ENCODE measurements at places on chromosomes 2 and 18. TPM values are rescaled to one million over a fixed set of nuclear protein-coding genes. Genes with fewer than 3 reads are reported as not detected.

DNA sequence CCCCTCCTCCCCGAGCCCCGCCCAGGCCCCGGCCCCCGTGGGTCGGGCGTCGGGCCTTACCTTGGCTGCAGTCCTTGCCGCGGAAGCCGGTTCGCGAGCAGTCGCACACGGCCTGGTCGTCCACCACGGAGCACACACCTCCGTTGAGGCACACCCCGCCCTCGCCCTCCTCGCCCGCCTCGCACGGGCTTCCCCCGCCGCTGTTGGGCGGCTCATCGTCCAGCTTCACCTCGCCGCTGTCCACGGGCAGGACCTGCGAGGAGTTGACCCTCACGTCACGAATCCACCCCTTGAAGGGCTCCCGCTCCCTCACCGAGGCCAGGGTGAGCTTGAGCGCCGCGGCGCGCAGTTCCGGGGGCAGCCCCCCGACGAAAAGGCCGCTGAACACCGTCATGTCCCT lies 4.5 kb downstream of the NRXN1 start:
- no peak for DNase-seq

The CDCA7 gene
- 1.9 TPM for total RNA-seq

- no peak for DNase-seq
These were observed 469.0 kb downstream of the TMEM182 start for GRCh38 chr2:103230796-103231195.

The FBXO15 gene
- total RNA-seq = 2.0 TPM

DNA sequence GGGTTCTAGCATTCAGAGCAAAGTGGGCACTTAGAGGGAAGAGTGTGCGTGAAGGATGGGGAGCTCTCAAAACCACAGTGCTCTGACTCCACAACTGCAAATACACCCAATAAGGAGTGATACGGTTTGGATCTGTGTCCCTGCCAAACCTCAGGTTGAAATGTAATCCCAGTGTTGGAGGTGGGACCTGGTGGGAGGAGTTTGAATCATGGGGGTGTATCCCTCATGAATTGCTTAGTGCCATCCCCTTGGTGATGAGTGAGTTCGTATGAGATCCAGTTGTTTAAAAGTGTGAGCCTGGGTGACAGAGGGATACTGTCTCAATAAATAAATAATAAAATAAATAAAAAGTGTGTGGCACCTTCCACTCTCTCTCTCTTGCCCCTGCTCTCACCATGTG lies 50.3 kb upstream of the CCDC85A start:
- DNase-seq = no peak

- DNase-seq = no peak
These were observed 73.2 kb downstream of the BCL11A start for GRCh38 chr2:60480089-60480773.

GRCh38 chr2:138948070-138948539 lies 167.9 kb upstream of the NXPH2 start:
- DNase-seq = no peak

- DNase-seq = no peak
These were observed 34.7 kb downstream of the RALB start for GRCh38 chr2:120287183-120288015.

GRCh38 chr2:16691261-16691660 lies 25.6 kb upstream of the CYRIA start:
- DNase-seq = no peak

DNA sequence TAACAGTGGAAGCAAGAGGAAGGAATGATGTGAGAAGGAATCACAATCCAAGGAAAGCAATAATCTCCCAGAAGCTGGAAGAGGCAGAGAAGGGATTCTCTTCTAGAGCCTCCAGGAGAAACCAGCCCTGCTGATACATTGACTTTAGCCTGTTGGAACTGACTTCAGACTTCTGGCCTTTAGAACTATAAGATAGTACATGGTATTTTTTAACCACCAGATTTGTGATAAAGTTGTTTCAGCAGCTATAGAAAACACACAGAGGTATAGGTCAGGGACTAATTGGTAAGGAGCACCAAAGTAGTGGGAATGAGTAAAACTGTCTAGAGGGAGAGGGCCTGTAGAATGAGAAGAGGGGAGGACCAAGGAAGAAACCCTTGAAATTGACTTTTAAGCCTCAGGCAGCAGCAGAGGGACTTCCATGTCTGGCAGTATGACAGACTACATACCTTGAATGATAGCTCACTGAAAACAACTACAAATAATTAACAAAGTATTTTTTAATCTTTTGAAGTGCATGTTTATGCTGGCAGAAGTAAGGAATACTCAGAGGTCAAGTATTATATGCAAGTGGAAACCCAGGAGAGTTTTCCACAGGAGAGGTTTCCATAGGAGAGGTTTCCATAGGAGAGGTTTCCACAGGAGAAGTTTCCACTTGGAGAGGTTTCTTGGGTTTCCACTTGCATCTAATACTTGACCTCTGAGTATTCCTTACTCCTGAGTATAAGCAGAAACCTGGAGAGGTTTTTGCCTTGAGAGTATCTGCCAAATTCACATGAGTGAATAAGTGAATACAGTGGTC lies 33.8 kb upstream of the TMEM17 start:
- DNase-seq = no peak

DNA sequence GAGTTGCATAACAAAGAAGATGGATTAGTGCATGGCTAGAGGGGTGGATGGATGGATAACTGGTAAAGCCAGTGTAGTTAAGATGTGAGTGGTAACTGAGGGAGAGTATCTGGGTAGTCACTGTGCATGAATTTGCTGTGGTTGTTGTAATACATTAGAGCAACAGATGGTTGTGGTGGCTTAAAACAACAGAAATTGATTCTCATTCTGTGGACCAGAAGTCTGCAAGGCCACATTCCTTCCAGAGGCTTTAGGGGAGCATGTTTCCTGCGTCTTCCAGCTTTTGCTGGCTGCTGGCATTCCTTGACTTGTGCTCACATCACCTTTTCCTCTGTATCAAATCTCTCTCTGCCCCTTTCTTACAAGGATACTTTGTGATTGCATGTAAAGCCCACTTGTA lies 155.4 kb downstream of the ASB1 start:
- DNase-seq = no peak

The GKN1 gene
- total RNA-seq = not detected

The MC2R gene
- not detected for total RNA-seq

DNA sequence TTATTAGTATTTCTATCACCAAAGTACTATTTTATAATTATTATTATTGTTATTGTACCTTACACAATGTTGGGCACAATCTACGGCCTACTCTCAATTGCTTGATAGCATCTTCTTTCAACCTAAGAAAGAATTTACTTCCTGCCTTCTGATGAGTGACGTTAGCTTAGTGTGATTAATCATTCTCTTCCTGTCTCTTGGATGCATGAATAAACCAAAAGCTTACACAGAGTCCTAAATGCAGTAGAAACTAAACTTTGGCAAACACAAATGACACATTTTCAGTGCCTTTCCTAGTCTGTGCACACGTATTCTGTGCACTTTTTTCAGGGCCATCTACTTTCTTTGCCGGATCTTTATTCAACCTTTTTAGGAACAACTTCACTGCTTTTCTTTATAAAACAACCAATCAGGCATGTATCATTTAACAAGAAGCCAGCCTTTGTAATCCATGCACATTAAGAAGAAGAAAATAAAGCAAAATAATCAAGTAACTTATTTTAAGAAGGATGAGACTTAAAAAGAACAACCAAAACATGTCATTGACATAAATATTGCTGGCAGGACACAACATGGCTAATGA lies 19.1 kb downstream of the TRAK2 start:
- DNase-seq = no peak

GRCh38 chr2:126878601-126879000 lies 20.1 kb upstream of the TEX51 start:
- no peak for DNase-seq

DNA sequence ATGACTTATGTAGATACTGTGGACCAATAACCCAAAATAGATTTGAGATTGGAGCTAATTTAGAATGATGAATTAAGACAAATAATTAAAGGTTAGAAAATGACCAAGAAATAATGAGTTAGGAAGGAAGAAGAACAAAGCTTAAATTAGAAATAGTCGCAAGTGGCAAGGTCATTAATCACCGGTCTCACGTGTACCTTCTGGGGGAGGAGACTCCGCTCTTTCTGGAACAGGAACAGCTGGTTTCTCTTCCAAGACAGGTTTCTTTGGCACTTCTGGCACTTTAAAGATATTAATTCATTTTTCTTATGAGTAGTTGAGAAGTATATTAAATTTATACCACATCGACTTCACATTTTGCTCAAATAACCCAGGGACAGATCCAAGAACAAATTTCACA lies 156.7 kb downstream of the TTN start:
- no peak for DNase-seq

- no peak for DNase-seq
These were observed 81.4 kb downstream of the MTCL1 start for GRCh38 chr18:8786483-8787370.

GRCh38 chr2:184215745-184216144 lies 382.6 kb upstream of the ZNF804A start:
- DNase-seq = no peak

The XIRP2 gene
- not detected for total RNA-seq

- no peak for DNase-seq
These were observed 88.8 kb downstream of the ZCCHC2 start for GRCh38 chr18:62611453-62612288.

DNA sequence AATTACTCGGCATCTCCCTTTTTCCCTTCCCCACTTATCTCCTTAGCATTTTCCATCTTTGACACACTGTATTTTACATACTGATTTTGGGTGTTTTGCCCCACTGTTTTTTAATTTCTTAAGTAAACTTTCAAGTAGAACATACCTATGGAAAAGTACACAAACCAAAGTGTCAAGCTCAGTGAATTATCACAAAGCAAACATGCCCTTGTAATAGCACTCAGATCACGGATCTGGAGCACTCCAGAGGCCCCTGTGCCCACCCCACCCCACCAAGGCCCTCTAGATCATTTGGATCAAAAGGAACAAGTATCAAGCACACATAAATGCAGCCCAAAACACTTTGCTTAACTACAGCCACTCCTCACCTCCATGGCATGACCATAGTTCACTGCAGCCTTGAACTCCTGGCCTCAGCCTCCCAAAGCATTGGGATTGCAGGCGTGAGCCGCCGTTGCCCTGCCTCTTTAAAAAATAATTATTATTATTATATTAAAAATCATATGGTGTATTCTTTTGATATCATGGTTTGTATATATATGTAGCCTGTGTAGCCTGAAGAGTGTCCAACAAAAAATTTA lies 38.1 kb downstream of the FER1L5 start:
- DNase-seq = no peak

GRCh38 chr2:216170076-216170763 lies 61.1 kb downstream of the XRCC5 start:
- no peak for DNase-seq

- DNase-seq = no peak
These were observed 27.8 kb downstream of the WDR7 start for GRCh38 chr18:56678836-56679565.

DNA sequence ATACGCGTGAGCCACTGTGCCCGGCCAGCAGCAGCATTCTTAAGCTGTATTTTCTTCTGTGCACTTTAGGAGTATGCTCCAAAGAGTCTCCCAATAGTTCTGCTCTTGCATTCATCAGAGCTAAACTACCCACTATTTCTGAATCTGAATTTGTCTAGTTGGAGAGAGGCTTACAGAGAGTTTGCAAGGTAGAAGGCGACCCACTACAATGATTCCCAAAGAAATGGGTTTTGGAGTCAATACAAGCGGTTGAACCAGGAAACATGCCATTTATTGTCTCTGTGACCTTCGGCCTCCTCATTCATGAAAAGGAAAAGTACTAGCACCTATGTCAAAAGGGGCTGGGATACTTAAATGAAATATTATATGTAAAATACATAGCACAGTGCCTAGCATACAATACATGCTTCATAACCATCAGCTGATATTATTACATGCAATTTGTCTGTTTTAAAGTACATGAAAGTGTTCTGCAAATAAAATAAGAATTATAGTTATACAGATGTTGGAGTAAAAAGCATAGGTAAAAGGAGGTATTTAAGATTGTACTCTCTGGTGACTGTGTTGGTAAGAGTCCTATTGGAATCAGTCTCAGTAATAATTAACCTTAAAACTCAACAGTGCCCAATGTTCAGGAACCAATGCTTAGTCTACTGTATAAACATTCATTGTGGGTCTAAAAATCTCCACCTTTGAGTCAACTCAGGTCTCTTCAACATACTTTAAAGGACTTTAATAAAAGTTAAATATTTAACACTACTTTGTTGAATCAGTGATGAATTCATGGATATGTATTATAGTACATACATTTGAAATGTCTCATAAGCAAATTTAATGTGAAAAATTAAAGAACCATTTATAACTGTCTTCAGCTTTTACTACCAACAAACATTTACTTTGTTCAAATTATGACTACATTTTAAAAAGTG lies 89.8 kb upstream of the GRB14 start:
- DNase-seq = no peak

- DNase-seq = no peak
These were observed 318.8 kb downstream of the CCDC85A start for GRCh38 chr2:56502616-56503015.

GRCh38 chr2:219959471-219959870 lies 332.0 kb downstream of the SLC4A3 start:
- DNase-seq = no peak

The ESPNL gene
- total RNA-seq = 0.44 TPM

The AQP12A gene
- total RNA-seq = not detected

DNA sequence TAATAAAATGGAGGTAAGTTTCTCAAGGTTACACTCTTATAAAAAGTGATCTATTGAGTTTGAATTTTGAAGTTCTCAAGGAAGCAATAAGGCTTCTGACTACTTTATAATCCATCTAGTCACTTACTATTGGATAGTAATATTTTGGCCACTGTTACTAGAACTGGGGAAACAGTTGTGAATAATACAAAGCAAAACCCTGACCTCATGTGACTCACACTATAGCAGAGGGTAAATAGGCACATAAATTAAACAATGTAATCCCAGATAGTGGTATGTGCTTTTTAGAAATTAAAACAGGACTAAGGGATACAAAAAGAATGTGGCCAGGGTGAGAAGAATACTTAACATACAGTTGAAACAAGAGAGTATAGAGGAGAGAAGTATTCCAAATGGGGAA lies 78.6 kb downstream of the CALCRL start:
- DNase-seq = no peak

GRCh38 chr2:100107906-100108647 lies 34.3 kb downstream of the AFF3 start:
- no peak for DNase-seq
